ENCODE measurements at places on chromosomes 4 and X.

DNA sequence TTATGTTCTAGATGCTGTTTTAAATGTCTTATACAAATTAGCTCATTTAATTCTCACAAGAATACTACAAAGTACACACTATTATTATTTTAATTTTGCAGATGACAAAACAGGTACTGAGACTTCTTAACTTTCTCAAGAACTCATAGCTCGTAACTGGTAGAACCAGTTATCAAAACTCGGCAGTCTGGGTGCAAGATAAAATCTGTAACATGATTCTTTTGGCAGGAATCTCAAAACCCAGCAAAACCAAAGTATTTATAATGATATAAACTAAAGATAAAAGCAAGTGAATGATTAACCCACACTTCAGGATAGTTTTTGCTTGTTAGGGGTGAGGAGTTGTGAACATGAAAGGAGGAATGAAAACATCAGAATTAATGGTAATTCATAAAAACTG, 27.6 kb downstream of the CLNK start:
- no peak for DNase-seq

DNA sequence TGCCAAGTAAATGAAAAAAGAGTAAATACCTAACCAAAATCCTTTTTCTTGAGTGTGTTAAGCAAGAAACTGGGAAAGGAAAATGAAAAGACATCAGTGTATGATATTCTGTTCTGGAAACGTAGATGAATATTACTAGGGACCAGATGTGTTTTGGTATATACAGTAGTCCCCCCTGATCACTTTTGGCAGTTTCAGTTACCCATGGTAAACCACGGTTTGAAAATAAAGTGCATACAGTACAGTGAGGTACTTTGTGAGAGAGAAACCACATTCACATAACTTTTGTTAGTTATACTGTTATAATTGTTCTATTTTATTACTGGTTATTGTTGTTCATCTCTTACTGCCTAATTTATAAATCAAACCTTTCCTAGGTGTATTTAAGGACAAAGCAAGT, 250.9 kb downstream of the TENM3 start:
- DNase-seq = no peak

DNA sequence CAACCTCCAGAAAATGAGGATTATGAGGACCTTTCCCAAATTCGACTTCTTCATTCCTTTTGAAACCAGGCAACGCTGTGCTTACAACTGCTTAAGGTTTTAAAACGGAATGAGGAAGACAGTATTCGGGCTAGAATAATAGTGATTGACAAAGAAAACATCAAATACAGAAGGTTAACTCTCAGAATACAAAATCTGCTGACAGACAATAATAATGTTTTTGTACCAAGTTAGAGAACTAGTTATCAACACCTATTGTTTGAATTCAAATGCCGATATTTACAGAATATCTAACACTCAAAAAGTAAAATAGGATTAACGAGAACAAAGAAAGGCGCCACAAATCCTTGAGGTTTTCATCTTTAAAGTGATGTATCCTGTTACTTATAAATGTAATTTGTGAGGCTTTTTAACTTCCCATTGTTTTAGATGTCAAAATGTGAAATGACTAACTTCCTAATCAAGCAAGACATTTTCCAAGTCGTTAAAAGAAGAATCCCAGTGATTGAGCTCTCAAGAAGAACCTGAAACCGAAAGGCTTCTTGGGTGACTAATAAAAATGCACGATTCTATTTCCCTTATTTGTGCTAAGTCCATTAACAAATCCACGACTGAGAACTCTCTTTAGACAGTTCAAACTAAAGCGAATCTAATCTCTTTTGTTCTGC, 118.3 kb downstream of the SORBS2 start:
- DNase-seq = no peak

- no peak for DNase-seq
Measured at GRCh38 chrX:134571796-134572195, 86.5 kb downstream of the PLAC1 start.

DNA sequence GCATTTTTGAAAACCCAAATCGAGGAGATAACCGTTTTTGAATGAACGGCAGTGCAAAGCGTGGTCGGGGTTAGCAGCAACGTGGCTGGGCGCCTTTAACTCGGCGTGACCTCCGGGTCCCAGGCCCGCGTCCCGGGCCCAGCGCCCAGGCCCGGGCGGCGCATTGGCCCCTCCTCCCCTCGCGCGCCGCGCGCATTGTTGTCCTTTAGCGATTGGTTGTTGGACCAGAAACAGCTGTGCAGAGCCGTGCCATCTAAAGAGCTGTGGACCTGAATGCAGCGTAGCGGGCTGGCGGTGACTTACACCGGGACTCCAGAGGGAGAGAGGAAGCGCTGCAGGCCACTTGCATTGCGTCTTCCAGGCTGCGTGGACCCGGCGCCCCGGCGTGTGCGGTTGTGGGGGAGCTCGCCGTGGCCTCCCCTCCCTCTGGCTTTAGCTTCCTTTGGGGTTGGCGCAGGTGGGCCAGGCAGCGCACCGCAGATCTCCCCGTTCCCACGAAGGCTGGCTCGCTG, at the start of gene STOX2:
Gene STOX2, plus strand, starts transcription at position 227 of the 512 bp plus-strand sequence. CDS start 1,484 bp downstream, outside the sequence.
- peak; percentile 19 for DNase-seq
